ENCODE measurements at places on chromosomes 4 and X. TPM values are rescaled to one million over a fixed set of nuclear protein-coding genes. Genes with fewer than 3 reads are reported as not detected.
A peak's percentile ranks its signal among the peaks of the same experiment; 100 is the strongest.

Gene ETDB
- not detected for total RNA-seq

Gene EMCN
- 127 TPM for total RNA-seq

Gene LNX1
- 3.1 TPM for total RNA-seq

Gene FRG2
- total RNA-seq, result not detected

Gene FAM9B
- total RNA-seq, result not detected

Gene FOXR2
- not detected for total RNA-seq

Gene HEPH
- 1.4 TPM for total RNA-seq

GRCh38 chrX:20481632-20482031, 214.9 kb upstream of the RPS6KA3 start:
- no peak for DNase-seq

DNA sequence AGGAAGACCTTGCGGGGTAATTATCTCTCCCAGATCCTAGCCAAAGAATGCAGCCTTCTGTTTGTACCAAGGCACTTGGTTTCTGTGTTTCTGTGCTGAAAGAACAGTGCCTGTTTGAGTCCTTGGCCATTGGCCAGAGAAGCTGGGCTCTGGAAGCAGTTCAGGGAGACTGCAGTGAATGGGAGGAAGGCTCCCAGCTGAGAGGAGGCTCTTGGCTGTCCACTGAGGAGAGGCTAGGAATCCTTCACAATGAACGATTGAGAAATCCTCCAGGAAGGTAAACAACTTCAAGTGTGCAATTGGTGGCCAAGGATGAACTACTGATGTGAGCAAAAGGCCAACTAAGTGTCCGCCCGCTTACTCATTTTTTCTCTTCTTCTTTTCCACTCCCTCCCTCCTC, 61.3 kb downstream of the HS3ST1 start:
- peak; percentile 39 for DNase-seq

- DNase-seq, result no peak
Observed at GRCh38 chr4:15558561-15558960, 88.9 kb downstream of the CC2D2A start.

- DNase-seq, result no peak
Observed at GRCh38 chrX:137305404-137305803, 260.5 kb upstream of the ZIC3 start.

DNA sequence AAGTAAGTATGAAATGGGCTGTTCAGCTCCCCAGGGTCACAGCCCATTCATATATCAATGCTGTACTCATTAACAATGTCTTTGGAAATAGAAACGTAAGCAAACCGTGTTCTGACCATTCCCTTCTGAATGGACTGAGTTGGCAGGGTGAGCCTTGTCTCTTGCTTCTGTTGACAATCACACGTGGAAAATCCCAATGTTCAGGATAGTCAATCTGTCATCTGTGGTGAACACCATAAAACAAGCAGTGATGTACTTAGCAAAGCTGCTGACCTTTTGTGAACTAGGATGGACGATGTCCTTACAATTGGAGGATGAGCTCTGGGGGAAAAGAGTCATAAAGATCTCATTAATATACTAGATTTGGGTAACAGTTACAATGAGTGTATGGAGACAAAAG, 109.6 kb upstream of the PAQR3 start:
- no peak for DNase-seq

DNA sequence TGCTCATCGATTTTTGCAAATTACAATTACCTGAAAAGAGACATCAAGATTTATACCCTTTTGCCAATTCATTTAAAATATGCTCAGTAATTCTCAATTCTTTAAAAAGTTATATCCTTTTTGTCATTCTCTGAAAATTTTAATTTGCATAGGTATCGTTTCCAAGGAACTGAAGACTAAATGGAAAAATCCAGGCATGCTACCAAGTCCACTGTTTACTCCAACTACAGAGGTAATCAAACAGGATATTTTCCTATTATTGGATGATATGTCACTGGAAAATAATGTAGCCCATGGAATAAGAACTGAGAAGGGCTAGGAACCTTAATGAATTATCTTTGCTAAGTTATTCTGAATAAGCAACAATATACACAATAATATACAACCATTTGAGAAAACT, 132.7 kb downstream of the THOC2 start:
- no peak for DNase-seq

GRCh38 chr4:181679754-181680153, 563.4 kb upstream of the TENM3 start:
- no peak for DNase-seq

All from dermis blood vessel endothelial cell (primary cell).